Activated T-helper 9 cell treated with anti-CD3 and anti-CD28 coated beads, Interleukin-2, amount 50 U/mL, for 16 hours (primary cell): ENCODE measurements at places on chromosomes 2 and 18.

DNA sequence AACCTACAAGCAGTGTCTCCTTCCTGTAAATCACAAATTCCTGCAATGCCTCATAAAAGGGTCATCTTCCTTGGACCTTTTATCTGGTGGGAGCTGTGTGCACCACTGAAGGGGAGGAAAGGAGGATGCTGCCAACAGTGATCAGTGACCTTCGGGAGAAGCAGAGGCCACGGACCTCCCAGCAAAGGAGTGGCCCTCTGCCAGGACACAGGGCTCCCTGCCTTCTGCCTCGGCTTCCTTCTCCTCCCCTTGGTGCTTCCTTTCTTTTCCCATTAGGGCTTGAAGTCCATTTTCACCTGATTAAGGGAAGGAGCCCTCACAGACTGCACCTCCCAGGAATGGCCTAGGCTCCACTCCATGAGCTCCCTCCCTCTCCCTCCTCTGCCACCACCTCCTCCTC is 85.3 kb upstream of the ITGA6 start:
- no peak for DNase-seq

- DNase-seq = no peak
Measured at GRCh38 chr2:57899898-57900297, 146.7 kb upstream of the VRK2 start.

DNA sequence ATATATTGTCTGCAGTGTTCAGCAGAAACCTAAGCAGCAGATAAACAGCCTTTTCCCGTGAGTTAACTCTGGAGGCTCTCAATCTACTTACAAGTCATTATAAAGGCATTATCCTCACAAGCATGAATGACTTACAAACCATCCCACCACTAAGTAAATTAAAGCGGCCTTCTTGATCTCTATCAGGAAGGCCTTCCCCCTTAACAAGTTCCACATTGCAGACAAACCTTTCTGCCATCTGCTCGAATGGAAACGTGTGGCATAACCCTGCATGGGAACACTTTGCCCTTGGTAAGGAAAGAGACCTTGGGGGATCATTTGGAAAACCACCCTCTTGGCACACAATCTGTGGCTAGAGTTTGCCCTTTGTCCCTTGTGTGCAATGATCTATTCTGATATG is 199.5 kb downstream of the OSR1 start:
- DNase-seq = no peak

GRCh38 chr2:60556175-60556574 is 2.7 kb upstream of the BCL11A start:
- DNase-seq = no peak

DNA sequence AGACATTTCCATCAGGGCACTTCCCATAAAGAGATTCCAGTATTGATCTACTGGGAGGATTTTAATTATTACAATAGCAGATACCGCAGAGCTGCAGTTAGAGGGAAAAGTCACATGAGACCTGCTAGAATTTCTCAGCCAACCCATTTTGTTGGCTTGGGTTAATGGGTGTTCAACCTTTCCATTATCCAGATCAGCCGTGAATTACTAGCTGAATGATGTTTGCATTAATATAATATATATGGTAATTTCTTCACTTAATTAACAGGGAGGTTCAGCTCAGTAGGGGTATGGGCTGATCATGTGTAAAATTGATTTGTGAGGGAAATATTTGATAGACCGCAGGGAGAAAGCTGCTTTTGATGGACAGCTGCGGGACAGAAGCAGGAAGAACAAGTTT is 56.4 kb upstream of the OTX1 start:
- no peak for DNase-seq

DNA sequence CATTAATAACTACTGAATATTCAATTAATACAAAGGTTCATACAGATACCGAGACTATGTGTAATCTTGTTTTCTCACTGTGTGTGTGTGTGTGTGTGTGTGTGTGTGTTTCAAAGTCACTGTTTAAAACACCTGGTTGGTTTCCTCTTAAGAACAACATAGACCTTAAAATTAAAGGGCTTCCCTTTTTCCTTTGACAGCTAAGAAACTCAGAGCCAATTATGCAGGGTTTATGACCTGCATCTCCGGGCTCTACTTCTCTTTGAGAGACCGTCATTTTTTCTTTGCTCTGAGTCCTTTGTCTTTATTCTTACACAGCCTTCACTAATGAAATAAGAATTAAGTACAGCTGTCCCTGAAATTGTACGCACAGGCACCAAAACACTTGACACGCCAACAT is 145.6 kb downstream of the HDAC4 start:
- DNase-seq = no peak

DNA sequence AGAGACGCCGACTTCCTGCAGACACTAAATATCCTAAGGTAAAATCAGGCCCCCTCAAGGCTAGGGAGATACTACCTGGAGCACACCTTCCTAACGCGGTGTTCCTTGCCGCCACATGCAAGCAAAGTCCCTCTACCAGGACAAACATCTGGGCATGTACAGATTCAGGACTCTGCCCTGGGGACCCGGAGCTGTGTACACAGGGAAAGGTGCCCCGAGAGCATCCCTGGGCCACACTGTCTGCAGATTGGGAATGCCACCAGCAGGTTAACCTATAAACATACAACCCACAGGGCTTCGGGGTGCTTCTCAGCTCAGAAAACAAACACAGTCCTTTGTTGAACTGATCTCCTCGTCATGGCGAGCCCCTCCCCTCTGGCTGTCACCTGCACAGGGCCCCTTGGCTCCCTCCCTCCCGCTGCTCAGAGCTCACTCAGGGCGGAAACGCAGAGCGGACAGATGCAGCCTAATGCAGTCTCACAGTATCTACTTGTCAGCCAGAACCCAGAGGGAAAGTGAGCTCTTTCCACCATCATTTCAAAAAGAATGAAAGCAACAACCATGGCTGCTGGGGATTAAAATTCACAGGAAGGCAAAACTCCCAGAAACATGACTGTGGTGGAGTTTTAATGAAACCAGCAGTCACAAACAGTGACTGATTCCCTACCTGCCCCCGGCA is 218.8 kb downstream of the HDAC4 start:
- no peak for DNase-seq
